H9 (cell line): ENCODE measurements at places on chromosomes 16 and 17. TPM values are rescaled to one million over a fixed set of nuclear protein-coding genes. Genes with fewer than 3 reads are reported as not detected.

- peaks cover 37% of the 10 kb centered on the region for H3K36me3 ChIP-seq
- no peaks in the 10 kb centered on the region for H3K27me3 ChIP-seq
- peak; percentile 66 for DNase-seq
- no peak overlapping the region for H3K27ac ChIP-seq
- peaks cover 3% of the 10 kb centered on the region; the same call in 1 of the 2 replicates for H3K4me1 ChIP-seq
Measured at GRCh38 chr17:28763804-28764266, 20.0 kb downstream of the TRAF4 start.

DNA sequence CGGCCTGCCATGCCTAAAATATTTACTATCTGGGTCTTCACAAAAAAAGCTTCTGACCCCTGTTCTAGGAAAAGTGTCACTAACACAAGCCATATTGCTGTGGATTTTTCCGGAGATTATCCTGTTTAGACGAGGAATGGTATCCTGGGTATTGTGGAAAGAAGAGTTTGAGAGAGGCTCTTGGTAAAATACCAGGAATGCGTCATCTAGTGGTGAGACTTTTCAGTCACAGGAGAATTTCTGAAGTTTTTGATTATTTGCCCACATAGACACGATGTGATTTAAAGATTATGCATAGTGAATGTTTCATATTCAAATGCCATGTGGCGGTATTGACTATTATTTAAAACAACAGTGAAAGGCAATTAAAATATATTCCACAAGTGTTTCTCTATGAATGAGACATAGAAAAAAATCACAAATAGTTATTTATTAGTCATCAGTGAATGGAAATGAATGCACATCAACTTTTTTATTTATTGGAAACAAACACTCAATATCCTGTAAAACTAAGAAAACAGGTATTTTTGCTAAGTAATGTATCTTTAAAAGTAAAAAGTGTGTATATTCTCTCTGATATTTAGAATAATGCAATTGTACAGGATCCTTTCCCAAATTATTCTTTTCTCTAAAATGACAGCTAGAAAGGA is 7.8 kb downstream of the KRT28 start:
- H3K27ac ChIP-seq: no peak overlapping the region
- H3K36me3 ChIP-seq: no peaks in the 10 kb centered on the region
- no peak for DNase-seq

GRCh38 chr17:58112970-58113631 is 29.9 kb downstream of the DYNLL2 start:
- no peak overlapping the region for H3K4me3 ChIP-seq
- no peaks in the 10 kb centered on the region for H3K4me1 ChIP-seq
- no peaks in the 10 kb centered on the region for H3K27me3 ChIP-seq
- DNase-seq: peak; percentile 85
- no peaks in the 10 kb centered on the region for H3K36me3 ChIP-seq

- no peak for DNase-seq
- no peaks in the 10 kb centered on the region for H3K27me3 ChIP-seq
- H3K4me3 ChIP-seq: no peak overlapping the region
- H3K27ac ChIP-seq: no peak overlapping the region
- peaks cover 2% of the 10 kb centered on the region for H3K4me1 ChIP-seq
- H3K36me3 ChIP-seq: peaks cover 3% of the 10 kb centered on the region
Measured at GRCh38 chr16:66693149-66693548, 3.4 kb downstream of the CMTM4 start.

Gene SLC52A1
- total RNA-seq: 0.15 and 0.17 TPM in 2 replicates

Gene PRR15L
- total RNA-seq: not detected in 2 replicates

GRCh38 chr16:31223044-31223443 is 6.1 kb upstream of the PYDC1 start:
- DNase-seq: no peak
- no peak overlapping the region for H3K4me3 ChIP-seq
- H3K27ac ChIP-seq: no peak overlapping the region
- no peaks in the 10 kb centered on the region for H3K4me1 ChIP-seq

Gene CDT1
- 74.1 and 79.7 TPM in 2 replicates for total RNA-seq

GRCh38 chr16:52557236-52557635 is 10.3 kb upstream of the TOX3 start:
- peaks cover 4% of the 10 kb centered on the region; the same call in 1 of the 2 replicates for H3K4me1 ChIP-seq
- no peak overlapping the region for H3K4me3 ChIP-seq
- no peaks in the 10 kb centered on the region for H3K27me3 ChIP-seq
- H3K36me3 ChIP-seq: no peaks in the 10 kb centered on the region
- no peak overlapping the region for H3K27ac ChIP-seq

DNA sequence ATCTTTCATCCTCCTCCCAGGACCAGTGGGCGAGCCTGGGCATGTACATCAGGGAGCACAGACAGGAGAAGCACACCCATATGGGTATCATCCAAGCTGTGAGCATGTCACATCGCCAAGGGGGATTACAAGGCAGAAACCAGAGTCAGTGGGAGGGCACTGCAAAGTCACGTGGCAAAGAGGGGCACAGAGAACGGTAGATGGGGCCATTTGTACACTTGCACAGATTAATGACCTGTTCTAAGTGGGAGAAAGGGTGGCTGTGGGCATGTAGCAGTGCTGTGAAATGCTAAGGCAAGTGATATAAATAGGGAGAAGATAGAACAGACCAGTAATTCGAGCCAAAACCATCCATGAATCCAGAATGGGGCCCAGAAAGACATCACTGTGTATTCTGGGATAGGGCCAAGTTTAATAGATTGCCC is 265.0 kb downstream of the CPPED1 start:
- no peak overlapping the region for H3K27ac ChIP-seq
- H3K4me1 ChIP-seq: no peaks in the 10 kb centered on the region
- no peak for DNase-seq
- no peaks in the 10 kb centered on the region for H3K36me3 ChIP-seq
- H3K27me3 ChIP-seq: no peaks in the 10 kb centered on the region
- no peak overlapping the region for H3K4me3 ChIP-seq

DNA sequence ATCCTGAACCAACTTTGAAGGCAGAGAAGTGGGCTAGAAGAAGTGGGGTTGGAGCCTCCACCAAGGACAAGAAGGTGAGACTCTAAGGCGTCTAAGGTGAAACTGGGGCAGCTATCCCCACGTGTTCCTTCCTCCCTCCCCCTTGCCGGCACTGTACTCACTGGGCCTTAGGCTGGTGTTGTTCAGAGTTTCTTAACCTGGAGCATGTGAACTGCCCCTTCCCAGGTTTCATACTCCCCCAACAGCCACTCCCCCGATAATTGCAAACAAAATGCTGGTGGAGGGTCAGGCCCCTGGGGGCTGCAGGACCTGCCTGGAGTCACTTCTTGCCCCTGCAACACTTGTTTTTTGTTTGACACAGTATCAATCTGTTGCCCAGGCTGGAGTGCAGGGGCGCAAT is 7.3 kb upstream of the SOCS3 start:
- peaks cover 16% of the 10 kb centered on the region; the same call in 1 of the 2 replicates for H3K4me1 ChIP-seq
- H3K36me3 ChIP-seq: no peaks in the 10 kb centered on the region
- DNase-seq: no peak

- peaks cover 4% of the 10 kb centered on the region; the same call in 1 of the 2 replicates for H3K4me1 ChIP-seq
- H3K4me3 ChIP-seq: no peak within 1 kb of the TSS
- no peaks in the 10 kb centered on the region for H3K27me3 ChIP-seq
- H3K36me3 ChIP-seq: no peaks in the 10 kb centered on the region
Measured at GRCh38 chr17:56152874-56153602, at the start of gene ANKFN1. Gene ANKFN1 (plus strand): TSS chr17:56153475. CDS start chr17:56212668, 59,193 bp downstream.

DNA sequence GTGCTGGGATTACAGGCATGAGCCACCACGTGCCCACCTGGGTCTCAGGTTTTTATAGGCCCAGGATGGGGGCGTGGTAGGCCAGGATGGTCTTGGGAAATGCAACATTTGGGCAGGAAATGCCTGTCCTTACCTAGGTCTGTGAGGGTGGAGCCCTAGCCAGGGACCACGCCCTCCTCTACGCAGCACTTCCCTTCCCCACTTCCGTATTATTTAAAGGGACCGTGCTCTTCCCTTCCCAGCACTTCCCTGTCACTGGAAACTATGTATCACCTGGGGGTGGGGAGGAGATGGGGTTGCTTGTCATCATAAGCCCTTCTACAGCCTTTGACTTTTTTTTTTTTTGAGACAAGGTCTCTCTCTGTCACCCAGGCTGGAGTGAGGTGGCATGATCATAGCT is 238.9 kb upstream of the NLRP1 start:
- no peak overlapping the region for H3K27ac ChIP-seq
- H3K4me3 ChIP-seq: no peak overlapping the region
- no peaks in the 10 kb centered on the region; the same call in 1 of the 2 replicates for H3K4me1 ChIP-seq
- no peaks in the 10 kb centered on the region for H3K36me3 ChIP-seq
- DNase-seq: peak; percentile 36

DNA sequence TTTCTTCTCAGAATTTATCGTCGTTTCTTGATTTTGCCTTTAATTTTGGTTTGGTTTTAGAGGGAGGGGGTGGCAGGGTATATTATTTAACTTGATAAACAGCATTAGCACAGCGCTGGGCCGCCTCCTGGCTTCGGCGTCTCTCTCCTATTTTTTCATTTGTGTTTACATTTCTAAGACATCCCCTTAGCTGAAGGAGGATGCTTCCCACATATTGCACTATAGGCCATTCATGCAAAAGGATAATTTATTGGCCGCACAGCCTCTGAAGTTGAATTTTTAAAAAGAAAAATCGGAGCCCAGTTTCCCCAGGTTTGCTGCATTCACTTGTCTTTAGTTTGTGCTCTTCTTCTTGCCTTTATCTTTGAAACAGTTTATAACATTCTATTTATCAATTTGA is 497.4 kb upstream of the ZFHX3 start:
- peaks cover 5% of the 10 kb centered on the region; the same call in 1 of the 2 replicates for H3K4me1 ChIP-seq
- H3K27me3 ChIP-seq: no peaks in the 10 kb centered on the region
- H3K36me3 ChIP-seq: no peaks in the 10 kb centered on the region
- no peak overlapping the region for H3K27ac ChIP-seq

DNA sequence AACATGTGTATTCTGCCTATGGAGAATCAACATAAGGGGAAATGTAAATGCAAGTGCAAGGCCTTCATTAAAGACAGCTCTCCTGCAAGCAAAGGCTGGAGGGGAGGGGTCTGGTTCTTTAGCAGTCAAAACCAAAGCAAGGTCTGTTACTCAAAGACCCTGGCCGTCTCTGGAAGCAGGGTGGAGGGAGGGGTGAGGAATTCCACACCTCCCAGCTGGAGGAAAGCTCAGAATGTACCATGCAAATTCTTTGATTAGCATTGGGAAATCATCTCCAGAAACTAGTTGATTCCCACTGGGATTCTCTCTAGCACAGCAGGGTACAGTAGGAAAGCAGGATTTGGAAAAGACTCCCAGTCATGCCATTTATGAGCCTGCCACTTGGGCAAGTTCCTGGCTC is 77.3 kb upstream of the ASIC2 start:
- DNase-seq: peak; percentile 64
- H3K27ac ChIP-seq: no peak overlapping the region
- no peaks in the 10 kb centered on the region for H3K36me3 ChIP-seq
- H3K4me1 ChIP-seq: peaks cover 10% of the 10 kb centered on the region; the same call in 1 of the 2 replicates
- no peaks in the 10 kb centered on the region for H3K27me3 ChIP-seq

DNA sequence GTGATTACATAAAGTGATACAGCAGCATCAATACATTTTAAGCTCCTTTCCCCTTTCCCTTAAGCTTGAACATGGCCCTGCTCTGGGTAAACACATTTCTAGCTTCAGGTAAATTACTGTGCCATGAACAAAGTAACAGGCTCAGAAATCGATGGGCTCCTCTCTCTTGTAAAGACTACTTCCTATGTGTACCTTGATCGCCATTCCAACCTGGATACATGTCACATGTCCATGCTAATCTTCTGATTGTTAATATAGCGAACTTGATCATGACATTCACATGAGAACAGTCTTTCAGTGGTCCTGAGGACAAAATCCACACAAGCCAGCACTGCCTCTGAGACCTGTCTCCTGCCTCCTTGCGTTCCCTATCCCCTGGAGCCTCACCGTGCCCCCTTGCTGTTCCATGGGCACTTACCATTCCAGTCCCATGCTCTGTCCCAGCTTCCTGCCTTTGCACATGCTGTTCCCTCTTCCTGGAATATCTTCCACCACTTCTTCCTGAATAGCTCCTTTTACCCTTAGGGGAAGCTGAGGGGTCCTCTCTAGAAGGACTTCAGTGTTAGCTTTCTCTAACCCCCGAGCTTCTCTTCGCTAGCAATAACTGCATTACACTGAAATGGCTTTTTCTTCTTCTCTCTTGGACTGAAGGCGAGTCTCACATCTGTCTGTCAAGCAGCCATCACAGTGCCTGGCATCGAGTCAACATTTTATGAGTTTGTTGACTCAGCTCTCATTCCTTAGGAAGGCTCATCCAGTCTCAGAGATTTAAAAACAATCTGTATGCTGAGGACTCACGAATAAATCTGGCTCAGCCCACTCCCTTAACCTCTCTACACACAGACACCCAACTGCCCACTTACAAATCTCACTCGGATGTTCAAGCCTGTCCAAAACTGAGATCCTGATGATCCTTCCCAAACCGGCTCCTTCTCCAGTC is 93.3 kb downstream of the ASIC2 start:
- DNase-seq: peak; percentile 25
- no peaks in the 10 kb centered on the region for H3K4me1 ChIP-seq
- H3K27me3 ChIP-seq: peaks cover 21% of the 10 kb centered on the region; the same call in 1 of the 2 replicates
- no peak overlapping the region for H3K27ac ChIP-seq
- no peaks in the 10 kb centered on the region for H3K36me3 ChIP-seq

GRCh38 chr16:52405441-52405840 is 141.5 kb downstream of the TOX3 start:
- H3K27ac ChIP-seq: no peak overlapping the region
- H3K36me3 ChIP-seq: no peaks in the 10 kb centered on the region
- no peak for DNase-seq
- no peaks in the 10 kb centered on the region for H3K27me3 ChIP-seq

Gene TNFRSF13B
- 0.11 and 0.28 TPM in 2 replicates for total RNA-seq

Gene KRTAP9-9
- total RNA-seq: not detected in 2 replicates

GRCh38 chr16:23949630-23950290 is 114.0 kb downstream of the PRKCB start:
- peaks cover 15% of the 10 kb centered on the region; the same call in 1 of the 2 replicates for H3K4me1 ChIP-seq
- H3K36me3 ChIP-seq: no peaks in the 10 kb centered on the region
- H3K4me3 ChIP-seq: no peak overlapping the region
- no peak for DNase-seq
- H3K27ac ChIP-seq: no peak overlapping the region
- no peaks in the 10 kb centered on the region for H3K27me3 ChIP-seq

GRCh38 chr16:85199880-85200279 is 87.6 kb upstream of the CIBAR2 start:
- no peaks in the 10 kb centered on the region for H3K4me1 ChIP-seq
- no peak overlapping the region for H3K4me3 ChIP-seq
- no peaks in the 10 kb centered on the region for H3K27me3 ChIP-seq
- no peak for DNase-seq
- H3K36me3 ChIP-seq: peaks cover 8% of the 10 kb centered on the region; the same call in 1 of the 2 replicates

DNA sequence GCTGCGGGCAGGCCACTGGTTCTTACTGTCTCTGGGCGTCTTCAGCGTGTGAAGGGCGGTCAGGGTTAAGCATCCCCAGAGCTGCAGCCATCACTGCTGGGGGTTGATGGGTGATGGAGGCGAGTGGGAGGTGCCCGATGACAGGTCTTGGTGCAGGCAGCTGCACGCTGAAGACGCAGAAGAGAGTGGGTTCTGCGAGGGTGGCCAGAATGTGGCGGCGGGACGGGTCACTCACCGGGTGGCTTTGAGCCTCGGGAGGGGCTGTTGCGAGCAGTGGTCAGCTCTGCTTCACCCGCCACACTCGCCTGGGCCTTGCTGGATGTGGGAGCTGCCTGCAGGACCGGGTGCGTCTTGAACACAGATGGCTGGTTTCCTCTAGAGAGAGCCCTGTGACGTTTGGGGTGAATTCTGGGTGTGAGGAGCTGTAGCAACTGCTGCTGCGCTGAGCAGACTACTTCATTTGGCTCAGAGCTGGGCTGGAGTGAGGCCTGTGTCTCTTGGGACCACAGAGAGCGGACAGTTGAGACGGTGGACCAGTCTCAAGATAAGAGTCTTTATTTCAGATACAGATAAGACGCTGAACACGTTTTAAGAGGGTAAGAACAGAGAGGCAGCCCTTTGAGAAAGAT is 44.6 kb upstream of the ZNF750 start:
- peaks cover 31% of the 10 kb centered on the region for H3K36me3 ChIP-seq
- no peak overlapping the region for H3K27ac ChIP-seq
- no peaks in the 10 kb centered on the region; the same call in 1 of the 2 replicates for H3K4me1 ChIP-seq
- no peak for DNase-seq
